ENCODE measurements at places on chromosomes 4 and X.

- no peak for DNase-seq
These were observed 34.2 kb downstream of the FAT1 start for GRCh38 chr4:186689476-186689875.

DNA sequence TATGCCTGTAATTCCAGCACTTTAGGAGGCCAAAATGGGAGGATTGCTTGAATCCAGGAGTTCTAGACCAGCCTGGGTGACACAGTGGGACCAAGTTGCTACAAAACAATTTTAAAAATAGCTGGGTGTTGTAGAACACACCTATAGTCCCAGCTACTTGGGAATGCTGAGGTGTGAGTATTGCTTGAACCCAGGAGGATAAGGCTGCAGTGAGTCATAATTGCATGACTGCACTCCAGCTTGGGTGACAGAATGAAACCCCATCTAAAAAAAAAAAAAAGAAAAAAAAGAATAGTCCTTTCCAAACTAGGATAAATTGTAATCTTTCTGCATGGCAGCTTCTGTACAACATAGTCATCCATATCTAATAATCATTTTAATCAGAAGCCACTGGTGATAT lies 270.1 kb upstream of the INTU start:
- no peak for DNase-seq

DNA sequence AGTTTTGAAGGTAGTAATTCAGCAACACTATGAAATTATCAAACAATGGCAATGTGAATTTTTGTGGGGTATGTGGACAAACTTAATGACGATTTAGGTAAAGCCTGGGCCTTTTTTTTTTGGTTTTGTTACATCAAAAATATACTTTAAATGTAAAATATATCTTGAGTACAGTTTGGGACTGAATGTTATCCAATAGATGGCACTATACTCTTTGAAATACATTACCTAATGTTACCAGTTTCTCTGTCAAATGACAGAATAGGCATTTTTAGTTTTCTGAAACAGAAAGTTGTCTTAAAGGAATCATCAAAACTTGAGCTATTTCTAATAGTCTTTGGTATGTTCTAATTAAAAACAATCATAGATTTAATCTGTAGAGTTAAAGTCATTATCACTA lies 1651.9 kb downstream of the C4orf33 start:
- DNase-seq: no peak

- no peak for DNase-seq
These were observed 77.6 kb downstream of the PRKG2 start for GRCh38 chr4:81137446-81137845.

DNA sequence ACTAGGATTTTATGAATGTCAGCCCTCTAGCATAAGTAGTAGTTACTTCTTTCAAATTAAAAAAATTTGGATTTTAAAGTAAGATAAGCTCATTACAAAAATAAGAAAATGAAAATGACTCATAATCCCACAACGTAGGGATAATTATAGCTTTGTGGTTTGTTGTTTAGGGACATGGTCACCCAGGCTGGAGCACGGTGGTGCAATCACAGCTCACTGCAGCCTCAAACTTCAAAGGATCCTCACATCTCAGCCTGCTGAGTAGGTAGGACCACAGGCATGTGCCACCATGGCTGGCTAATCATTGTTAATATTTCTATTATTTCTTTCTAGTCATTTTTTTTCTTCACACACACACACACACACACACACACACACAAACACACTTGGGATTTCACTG lies 57.6 kb downstream of the PLAC1 start:
- DNase-seq: no peak

DNA sequence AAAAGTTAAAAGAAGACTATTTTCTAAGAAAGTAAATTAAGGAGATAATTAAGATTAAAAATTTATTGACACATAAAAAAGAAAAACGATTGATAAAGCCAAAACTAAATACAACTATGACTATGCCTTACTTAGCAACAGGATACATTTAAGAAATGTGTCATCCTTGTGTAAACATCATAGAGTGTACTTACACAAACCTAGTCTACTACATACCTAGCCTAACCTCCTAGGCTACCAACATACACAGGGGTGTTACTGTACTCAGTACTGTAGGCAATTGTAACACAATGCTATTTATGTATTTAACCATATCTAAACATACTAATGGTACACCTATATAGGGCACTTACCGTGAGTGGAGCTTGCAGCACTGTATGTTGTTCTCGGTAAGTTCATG lies 108.3 kb downstream of the ANXA10 start:
- no peak for DNase-seq

- no peak for DNase-seq
These were observed 169.6 kb downstream of the CAMK2D start for GRCh38 chr4:113591982-113592381.

DNA sequence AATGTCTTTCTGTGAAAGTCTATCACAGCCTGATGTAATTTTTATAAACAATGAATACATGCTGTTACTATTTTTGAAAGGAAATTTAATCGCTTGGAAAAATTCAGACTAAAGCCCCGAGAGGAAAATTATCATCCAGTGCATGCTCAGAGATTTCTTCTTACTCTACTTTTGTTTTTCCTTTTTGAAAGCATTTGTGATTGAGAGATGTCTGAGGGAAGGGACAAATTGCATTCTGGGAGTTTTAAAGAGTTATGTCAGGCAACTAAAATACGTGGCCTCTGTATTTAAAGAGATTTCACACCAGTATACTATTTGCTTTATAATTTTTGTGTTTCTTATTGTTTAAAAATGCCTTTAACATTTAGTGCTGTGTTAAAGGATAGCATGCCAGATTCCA lies 1.4 kb upstream of the ZFX start:
- no peak for DNase-seq

- no peak for DNase-seq
These were observed 182.2 kb downstream of the AR start for GRCh38 chrX:67726018-67726417.

DNA sequence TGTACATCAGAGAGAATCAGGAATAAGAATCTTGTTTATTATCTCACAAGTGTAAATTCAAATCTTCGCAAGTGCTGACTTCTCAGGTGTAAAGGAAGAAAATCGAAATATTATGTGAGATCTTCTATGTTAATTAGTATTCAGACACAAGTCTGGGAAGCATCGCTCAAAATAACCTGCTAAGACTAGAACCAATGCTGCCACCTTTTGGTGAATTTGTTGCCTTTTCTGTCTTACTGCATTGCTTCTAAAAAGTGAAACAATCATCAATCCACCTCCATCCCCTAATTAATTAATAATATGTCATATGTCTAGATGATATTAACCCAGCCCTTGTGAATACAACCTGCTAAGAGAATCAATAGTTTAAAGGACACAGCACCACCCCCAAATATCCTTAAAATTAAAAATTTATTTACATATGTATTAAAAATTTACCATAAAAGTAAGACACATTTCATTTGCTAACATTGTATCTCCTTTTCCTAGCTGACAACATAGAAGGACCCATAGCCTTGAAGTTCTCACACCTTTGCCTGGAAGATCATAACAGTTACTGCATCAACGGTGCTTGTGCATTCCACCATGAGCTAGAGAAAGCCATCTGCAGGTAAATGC lies 3.5 kb downstream of the EPGN start:
- peak; percentile 42 for DNase-seq

GRCh38 chrX:41445781-41446358 lies 1.3 kb upstream of the NYX start:
- no peak for DNase-seq

DNA sequence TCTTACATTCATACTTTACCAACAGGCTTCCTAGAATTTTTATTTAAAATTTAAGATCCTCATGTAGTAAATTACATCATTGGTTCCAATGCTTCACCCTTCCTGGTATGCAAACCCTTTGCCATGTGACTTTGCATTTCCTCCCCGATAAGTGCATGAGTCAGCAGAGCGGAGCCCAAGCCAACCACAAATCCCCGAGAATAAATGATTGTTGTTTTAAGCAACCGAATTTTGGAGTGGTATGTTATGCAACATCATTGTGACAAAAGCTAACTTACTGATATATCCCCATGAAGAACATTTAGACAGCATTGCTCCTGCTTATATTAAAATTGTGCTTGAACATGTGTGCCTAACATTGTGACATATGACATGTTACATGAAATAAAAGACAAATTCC lies 199.4 kb upstream of the DDX53 start:
- no peak for DNase-seq

- no peak for DNase-seq
These were observed 980 bp downstream of the AP1S2 start for GRCh38 chrX:15853586-15854079.

GRCh38 chrX:110703641-110704040 lies 92.0 kb downstream of the CHRDL1 start:
- no peak for DNase-seq

DNA sequence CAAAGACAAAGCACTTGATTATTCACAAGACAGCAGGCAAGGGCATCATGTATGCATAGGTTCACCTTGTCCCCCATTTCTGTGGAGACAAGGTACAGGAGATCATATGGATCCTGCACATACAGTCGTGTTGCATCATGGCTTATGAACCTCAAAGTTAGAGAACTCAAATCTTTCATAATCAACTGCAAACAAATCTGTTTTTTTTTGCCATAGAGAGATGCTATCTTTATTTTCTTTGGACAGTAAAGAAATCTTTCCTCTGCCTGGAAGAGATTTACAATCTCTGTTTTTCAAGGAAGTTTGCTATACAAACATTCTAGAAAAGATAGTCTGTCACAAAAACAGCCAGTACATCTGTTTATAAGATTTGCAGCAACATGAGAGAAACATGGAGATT lies 578.8 kb downstream of the ANKRD50 start:
- DNase-seq: no peak

DNA sequence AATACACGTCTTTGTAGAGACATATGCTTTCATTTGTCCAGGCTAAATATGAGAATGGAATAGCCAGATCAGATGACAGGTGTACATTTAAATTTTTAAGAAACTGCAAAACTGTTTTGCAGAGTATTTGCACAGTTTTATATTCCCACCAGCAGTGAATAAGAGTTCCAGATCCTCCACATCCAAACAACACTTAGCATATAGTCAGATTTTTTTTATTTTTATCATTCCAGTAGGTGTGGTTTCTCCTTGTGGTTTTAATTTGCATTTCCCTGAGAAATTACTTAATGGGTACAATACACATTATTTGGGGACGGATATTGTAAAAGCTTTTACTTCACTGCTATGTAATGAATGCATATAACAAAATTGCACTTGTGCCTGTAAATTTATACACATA lies 56.7 kb upstream of the IRF2 start:
- no peak for DNase-seq
